Cardiac fibroblast (primary cell): ENCODE measurements at places on chromosomes 16 and 17.

GRCh38 chr16:26269673-26270072 is 577.9 kb downstream of the HS3ST4 start:
- DNase-seq, result no peak

GRCh38 chr16:22728167-22728836 is 85.7 kb upstream of the HS3ST2 start:
- no peak for DNase-seq

GRCh38 chr17:27333410-27333980 is 39.6 kb downstream of the WSB1 start:
- DNase-seq, result no peak

- peak; percentile 22 for DNase-seq
These were observed 24.9 kb upstream of the RHBDL3 start for GRCh38 chr17:32240750-32241149.

GRCh38 chr16:88585269-88585668 is 15.1 kb downstream of the ZC3H18 start:
- no peak for DNase-seq

DNA sequence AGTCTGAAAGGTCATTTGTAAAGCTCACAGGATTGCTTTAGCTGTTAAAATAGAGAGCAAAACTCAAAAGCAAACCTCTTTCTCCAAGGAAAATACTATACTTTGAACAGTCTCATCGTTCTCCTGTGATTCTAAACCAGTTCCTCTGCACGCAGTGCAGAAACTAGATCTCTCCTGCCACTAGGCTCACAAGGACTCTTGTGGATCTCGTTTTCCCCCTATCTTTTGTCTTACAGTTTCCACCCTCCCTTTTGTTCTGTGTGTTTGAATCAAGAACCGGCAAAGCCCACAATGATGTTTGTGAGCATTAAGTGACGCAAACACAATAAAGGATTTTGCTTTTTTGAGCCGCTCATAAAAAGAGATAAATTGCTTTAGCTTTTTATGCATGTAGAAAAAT is 1103.5 kb upstream of the RBFOX1 start:
- no peak for DNase-seq

DNA sequence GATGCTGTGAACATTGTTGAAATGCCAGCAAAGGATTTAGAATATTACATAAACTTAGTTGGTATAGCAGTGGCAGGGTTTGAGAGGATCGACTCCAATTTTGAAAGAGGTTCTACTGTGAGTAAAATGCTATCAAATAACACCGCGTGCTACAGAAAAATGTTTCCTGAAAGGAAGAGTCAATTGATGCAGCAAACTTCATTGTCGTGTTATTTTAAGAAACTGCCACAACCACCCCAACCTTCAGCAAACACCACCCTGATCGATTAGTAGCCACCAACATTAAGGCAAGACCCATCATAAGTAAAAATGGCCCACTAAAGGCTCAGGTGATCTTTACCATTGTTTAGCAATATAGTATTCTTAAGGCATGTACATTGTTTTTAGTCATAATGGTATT is 27.3 kb downstream of the HLF start:
- DNase-seq, result no peak

GRCh38 chr16:85554889-85555718 is 58.0 kb upstream of the GSE1 start:
- DNase-seq, result peak; percentile 67

GRCh38 chr16:87850009-87851006 is 19.0 kb downstream of the SLC7A5 start:
- peak; percentile 58 for DNase-seq

DNA sequence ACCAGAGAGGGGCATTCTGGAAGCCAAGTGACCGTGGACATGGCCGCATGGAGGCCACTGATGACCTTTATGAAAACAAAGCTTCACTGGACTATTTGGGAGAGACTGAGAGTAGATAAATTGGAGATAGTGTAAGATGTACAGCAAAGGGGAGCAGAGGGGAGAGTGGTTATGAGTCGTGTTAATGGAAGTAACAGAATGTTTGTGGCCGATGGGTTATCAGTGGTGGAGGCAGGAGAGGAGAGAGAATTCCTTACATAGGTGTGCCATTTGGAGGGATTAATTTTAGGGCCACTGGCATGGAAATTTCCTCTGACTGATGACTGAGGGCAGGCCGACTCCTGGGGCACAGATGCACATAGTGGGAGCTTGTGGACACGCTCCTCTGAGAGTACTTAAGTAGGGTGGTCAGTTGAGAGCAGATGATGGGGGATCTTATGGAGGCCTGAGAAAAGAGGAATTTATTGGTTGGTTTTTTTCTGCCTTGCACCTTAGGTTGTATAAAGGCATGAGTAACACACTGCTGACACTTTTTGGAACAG is 19.2 kb downstream of the PRPSAP2 start:
- DNase-seq, result no peak

GRCh38 chr16:88393034-88393433 is 10.3 kb downstream of the ZNF469 start:
- DNase-seq, result no peak

- DNase-seq, result no peak
These were observed 67.3 kb downstream of the CNGB1 start for GRCh38 chr16:57903656-57904055.

GRCh38 chr16:53817117-53817755 is 113.3 kb downstream of the FTO start:
- DNase-seq, result peak; percentile 93

DNA sequence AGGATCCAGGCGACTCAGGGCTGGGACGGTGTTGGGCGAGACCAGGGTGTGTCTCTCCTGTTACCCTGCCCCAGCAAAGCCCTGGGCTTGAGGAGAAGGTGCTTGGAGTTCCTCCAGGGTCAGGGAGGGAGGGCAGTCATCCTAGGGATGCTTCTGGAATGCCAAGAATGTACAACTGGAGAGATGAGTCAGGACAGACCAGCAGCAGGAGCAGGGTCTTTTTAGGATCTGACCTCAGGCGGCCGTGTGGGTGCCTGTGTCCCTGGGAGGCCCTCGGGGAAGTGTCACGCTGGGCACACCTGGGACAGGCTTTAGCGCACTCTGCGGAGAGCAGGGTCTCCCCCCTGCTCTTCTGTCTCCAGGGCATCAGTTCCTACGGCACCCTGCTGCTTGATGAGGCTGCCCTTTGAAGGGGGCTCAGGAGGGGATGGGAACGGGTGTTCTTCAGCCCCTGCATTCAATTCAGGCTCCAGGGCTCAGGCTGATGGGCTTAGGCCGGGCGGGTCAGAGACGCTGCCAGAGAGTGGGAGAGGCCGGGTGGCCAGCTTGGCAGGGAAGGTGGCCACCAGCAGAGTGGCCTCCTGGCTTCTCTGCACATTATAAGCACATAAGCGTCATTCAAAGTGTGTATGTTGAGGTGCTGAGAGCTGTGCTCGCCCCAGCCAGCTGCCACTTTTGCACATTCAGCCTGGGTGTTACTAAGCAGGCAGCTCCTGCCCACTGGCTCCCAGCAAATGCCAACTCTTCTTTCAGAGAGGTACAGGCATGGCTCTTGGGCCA is 8.4 kb upstream of the MTSS2 start:
- peak; percentile 83 for DNase-seq

GRCh38 chr16:17063201-17064139 is 407.3 kb downstream of the XYLT1 start:
- no peak for DNase-seq

- no peak for DNase-seq
These were observed 83.5 kb upstream of the RPL38 start for GRCh38 chr17:74119965-74120364.

- DNase-seq, result no peak
These were observed 650.9 kb downstream of the KCNJ2 start for GRCh38 chr17:70820276-70820675.

- DNase-seq, result peak; percentile 29
These were observed 591 bp downstream of the PSMD7 start for GRCh38 chr16:74297145-74297665.

- peak; percentile 62 for DNase-seq
These were observed 242.4 kb upstream of the SALL1 start for GRCh38 chr16:51393381-51394005.

DNA sequence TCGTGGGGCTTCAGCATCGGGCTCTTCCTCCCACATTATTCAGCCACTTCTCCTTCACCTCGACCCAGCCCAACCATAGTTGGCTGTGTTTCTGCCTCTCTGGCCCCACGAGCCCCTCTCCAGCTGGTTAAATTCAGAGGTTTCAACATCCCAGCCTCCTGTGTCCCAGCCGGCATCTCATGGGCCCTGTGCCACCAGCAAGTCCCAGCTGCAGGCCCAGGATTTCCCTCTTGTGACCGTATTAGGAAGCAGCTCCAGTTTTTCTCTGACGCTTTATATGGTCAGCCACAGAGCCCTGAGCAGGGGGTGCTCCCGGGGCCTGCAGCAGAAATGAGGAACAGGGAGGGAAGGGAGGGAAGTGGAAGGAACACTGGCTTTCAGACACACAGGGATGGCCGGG is 27.4 kb downstream of the MYH11 start:
- DNase-seq, result peak; percentile 29

DNA sequence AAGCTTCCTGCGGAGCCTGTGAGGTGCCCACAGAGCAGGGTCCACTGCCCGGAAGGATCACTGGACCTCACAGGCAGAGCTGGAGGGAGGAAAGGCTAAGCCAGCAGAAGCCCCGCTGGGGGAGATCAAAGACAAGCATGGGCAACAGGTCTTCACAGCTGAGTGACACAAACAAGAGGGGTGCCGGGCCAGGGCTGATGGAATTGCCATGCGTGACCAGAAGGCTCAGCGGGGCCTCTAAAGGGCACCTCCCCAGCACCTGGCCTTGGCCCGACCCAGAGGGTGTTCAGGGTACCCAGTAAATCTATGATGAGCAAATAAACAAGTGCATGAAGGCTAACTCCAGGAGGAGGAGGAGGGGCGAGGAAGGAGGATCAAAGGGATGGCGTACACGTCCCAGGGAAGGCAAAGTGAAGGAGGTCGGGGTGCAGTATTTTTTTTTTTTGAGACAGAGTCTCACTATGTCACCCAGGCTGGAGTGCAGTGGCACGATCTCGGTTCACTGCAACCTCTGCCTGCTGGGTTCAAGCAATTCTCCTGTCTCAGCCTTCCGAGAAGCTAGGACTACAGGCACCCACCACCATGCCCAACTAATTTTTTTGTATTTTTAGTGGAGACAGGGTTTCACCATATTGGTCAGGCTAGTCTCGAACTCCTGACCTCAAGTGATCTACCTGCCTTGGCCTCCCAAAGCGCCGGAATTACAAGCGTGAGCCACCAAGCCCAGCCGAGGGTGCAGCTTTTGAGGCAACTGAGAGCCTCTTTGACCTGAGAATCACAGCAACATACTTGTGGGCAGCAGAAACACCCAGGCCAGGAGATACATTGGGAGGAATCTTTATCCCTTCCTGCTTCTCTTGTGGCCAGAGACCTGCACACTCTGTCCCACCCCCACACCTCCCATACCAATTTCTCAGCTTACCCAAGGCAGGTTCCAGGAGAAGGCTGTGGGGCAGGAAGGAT is 16.1 kb upstream of the EXOC7 start:
- no peak for DNase-seq
